Lower lobe of right lung (tissue), 2 donors: ENCODE measurements at places on chromosomes 12 and 14.

GRCh38 chr12:109099431-109100020 lies 2.1 kb downstream of the UNG start:
- DNase-seq = no peak

- no peak for DNase-seq
Observed at GRCh38 chr12:98911396-98911795, 266.3 kb downstream of the APAF1 start.

- no peak for DNase-seq
Observed at GRCh38 chr14:79369359-79370332, 841.7 kb downstream of the DIO2 start.

DNA sequence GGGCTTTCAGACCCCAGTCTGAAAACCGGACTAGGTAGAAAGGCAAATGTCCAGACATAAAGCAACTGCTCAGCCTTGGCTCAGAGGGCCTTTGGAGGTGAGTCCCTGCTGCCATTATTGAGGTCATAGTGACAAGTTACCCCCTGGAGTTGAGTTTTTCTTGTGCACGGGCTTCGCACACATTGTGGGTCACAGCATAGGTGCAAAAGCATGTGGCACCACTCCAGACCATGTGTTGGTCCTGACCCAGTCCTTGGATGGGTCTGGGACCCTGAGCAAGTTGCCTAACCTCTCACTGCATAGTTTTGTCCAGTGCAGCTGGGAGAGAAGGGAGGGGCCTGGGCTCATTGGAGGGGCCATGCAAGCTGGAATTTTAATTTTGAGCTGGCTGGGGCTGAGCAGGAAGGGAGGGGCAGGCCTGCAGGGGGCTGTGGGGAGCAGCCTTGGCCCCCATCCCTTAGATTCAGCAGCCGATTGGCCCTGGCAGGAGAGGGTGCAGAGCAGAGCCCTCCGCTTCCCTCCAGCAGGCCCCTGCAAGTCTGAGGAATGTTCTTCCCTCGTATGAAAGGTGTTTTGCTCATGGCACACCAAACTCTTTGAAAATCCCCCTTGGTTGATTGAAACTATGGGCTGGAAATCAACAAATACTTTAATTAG lies 4.2 kb upstream of the KRT5 start:
- DNase-seq = no peak

DNA sequence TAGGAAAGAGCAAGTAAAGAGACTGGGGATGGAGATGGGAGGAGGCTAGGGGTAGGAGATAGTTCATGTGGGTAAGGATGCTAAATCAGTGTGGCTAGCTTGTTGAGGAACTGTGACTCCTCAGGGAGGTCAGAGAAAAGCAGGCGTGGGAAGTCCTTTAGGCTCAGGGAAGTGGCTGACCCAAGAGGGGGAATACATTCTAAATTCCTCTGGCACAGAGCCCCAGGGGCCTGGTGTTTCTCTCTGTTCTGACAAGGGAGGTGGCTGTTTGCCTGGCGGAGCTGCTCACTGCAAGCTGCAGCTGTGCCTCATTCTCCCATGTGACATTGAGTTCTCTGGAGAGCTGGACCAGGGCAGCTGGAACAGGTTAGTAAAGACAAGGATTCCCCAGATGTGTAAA lies 152.2 kb upstream of the SLC38A2 start:
- peak; percentile 53 for DNase-seq

- no peak for DNase-seq
Observed at GRCh38 chr14:50083467-50084337, 32.7 kb downstream of the VCPKMT start.

- DNase-seq = no peak
Observed at GRCh38 chr12:92945659-92946220, 16.6 kb upstream of the EEA1 start.

GRCh38 chr12:27324530-27324929 lies 8.1 kb upstream of the BMAL2 start:
- DNase-seq = no peak

- DNase-seq = no peak
Observed at GRCh38 chr14:99383472-99384449, 96.9 kb downstream of the SETD3 start.

GRCh38 chr12:23204933-23205778 lies 580.2 kb downstream of the ETNK1 start:
- DNase-seq = no peak

DNA sequence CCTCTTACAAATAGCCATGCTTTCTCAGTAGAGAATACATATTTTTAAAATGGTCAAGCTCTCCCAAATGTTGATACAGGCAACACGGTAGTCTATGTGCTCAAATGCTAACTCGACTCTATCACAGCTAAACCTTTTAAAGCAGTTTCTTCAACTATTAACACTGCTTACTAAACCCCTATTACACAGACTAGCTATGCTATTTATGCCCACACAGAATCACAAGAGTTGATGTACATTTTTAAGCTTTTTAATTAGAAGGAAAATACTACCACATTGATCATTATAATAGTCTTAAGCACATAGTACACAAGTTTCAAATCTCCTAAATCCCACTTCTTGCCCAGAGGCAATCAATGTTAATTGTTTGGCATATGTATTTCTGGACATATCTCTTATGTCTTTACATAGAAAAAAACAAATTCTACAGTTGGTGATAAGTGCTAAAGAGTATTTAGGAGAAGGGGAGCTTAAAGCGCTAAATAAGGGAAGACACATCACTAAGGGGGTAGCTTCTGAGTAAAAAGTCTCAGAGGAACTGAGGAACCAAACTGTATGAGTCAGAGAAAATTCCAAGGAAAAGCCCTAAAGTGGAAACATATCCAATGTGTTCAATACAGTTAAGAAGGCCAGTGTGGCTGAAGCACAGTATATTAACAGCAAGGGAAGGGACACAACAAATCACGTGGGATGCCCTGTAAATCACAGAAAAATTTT lies 13.7 kb downstream of the HNRNPC start:
- no peak for DNase-seq

DNA sequence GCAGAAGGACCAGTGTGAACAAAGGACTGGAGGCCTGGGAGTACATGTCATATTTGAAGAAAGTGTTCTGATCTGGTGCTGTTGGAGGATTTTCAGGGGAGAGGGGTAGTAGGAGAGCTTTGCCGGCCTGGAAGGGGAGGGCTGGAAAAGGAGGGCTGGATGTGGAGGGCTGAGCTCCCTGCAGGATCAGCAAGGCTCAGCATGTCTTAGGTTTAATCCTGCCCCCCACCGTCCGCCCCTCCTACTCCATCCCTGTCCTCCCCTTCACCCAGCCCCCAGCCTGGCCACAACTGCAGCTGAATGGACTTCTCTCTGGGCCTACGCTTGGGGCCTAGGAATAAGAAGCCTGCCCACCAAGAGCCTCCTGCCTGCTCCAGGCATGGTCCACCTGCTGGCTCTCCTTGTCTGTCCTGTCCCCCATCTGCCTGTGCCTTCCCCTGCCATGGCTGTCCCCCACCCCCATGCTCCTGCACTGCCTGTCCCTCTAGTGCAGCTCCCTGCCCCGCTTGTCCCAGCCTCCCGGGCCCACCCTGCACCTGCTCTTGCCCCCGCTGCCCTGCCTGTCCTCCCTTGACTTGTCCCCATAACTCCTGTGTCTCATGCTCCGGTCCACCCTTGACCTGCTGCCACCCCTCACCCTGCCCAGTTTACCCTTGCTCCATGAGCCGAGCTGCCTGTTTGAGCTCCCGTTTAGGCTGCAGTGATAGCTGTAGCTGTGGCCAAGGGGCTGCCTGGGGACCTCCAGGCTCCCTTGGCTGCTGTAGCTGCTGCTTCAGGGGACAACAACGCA lies 9.8 kb upstream of the RARG start:
- no peak for DNase-seq

DNA sequence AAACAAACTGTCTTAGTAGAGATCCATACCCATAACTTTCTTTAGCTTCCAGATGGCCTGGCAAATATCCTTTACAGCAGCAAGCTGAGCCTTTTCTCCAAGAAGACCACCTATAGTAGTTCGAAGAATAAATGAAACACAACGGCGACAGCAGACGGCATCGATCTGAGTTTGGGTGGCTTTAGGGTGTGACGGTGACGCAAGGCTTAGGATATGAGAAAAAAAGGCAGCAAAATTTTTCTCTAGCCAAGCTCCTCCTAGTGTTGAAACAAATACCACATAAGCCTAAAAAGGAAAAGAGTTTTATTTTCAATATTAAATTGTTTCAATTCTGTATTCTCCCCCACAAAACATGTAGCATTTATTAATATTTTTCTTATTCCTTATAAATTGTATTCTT lies 33.3 kb downstream of the HEATR5A start:
- no peak for DNase-seq

DNA sequence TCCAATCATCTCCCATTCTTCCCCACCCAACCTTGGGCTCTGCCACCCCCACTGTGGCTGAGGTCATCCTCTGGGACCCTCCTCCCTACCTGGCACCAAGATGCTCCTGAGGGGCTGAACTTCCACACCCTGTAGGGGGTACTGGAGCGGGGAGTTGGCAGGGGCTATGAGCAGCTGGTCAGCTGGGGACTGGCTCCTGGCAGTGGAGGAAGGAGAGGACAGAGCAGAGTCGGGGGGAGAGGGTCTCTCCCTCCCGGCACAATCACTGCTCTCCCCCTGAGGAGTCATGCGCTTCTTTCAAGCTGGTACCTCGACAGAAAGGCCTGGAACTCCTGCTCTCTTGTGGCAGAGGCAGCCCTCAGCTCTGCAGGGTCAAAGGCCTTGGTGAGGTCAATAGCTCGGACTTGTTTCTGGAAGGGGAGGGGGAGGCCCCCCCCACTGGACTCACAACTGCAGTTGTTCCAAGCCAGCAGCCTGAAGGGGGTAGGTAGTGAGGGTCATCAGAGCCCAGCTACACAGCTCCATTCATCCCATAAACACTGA lies 2.0 kb downstream of the B4GALNT1 start:
- no peak for DNase-seq

- DNase-seq = no peak
Observed at GRCh38 chr14:100754020-100754419, 27.3 kb downstream of the DLK1 start.

DNA sequence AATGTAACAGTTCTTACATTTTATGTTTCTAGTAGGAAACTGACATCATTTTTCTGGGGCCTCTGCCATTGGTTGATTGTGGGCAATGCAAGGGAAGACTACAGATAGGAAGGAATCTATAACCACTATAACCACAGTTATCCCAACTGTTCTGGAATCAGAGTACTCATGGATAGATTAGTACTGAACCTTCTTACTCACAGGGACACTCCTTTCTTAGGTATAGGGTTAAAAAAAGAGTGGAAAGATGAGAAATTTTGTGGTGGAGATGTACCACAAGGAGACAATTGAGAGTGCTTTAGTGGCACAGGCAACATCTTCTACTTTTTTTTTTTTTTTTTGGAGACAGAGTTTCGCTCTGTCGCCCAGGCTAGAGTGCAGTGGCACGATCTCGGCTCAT lies 21.0 kb downstream of the TMEM116 start:
- no peak for DNase-seq

DNA sequence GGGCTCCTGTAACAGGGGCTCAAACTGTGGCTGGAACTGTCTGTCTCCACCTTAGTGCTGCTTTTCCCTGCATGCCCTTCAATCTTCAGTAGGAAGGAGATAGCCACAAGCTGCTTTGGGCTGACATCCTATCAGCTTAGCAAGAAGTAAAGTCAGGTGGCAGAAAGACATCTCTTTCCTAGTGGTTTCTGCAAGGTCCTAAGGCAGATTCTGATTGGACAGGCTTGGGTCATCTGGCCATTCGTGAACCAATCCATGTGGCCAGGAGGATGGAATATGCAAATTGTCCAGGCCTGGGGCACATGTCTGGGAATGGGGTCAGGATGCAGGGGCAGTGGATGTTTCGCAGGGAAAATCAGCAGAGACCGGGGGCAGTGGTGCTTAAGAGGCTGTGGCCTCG lies 5.2 kb downstream of the RITA1 start:
- DNase-seq = no peak

GRCh38 chr12:67483871-67484554 lies 164.5 kb upstream of the DYRK2 start:
- no peak for DNase-seq
